ENCODE measurements at places on chromosomes 2 and 18. TPM values are rescaled to one million over a fixed set of nuclear protein-coding genes. Genes with fewer than 3 reads are reported as not detected.

LRATD1 gene
- total RNA-seq: not detected

GRCh38 chr18:2302628-2303516 is 268.4 kb downstream of the METTL4 start:
- no peak for DNase-seq
- no peak overlapping the region for H3K4me3 ChIP-seq
- no peaks in the 10 kb centered on the region for H3K4me1 ChIP-seq
- no peaks in the 10 kb centered on the region for H3K36me3 ChIP-seq
- H3K27me3 ChIP-seq: no peaks in the 10 kb centered on the region

ZNF385B gene
- total RNA-seq: not detected

- no peaks in the 10 kb centered on the region for H3K27me3 ChIP-seq
- H3K27ac ChIP-seq: no peak overlapping the region
- no peaks in the 10 kb centered on the region for H3K36me3 ChIP-seq
- no peak for DNase-seq
- H3K4me3 ChIP-seq: no peak overlapping the region
Observed at GRCh38 chr2:147133286-147133908, 711.4 kb upstream of the ACVR2A start.

HJURP gene
- total RNA-seq: 29.0 TPM

EML6 gene
- 133 TPM for total RNA-seq

L3MBTL4 gene
- 15.2 TPM for total RNA-seq

GRCh38 chr2:44360749-44361329 is 455 bp downstream of the PREPL start:
- peak overlapping the region; percentile 79 for H3K4me3 ChIP-seq
- H3K4me1 ChIP-seq: peaks cover 35% of the 10 kb centered on the region
- H3K36me3 ChIP-seq: no peaks in the 10 kb centered on the region

- DNase-seq: no peak
- no peak overlapping the region for H3K27ac ChIP-seq
- H3K4me3 ChIP-seq: no peak overlapping the region
- no peaks in the 10 kb centered on the region for H3K27me3 ChIP-seq
- H3K36me3 ChIP-seq: peaks cover 34% of the 10 kb centered on the region
- no peaks in the 10 kb centered on the region for H3K4me1 ChIP-seq
Observed at GRCh38 chr18:79489051-79489898, 93.5 kb downstream of the NFATC1 start.

DNA sequence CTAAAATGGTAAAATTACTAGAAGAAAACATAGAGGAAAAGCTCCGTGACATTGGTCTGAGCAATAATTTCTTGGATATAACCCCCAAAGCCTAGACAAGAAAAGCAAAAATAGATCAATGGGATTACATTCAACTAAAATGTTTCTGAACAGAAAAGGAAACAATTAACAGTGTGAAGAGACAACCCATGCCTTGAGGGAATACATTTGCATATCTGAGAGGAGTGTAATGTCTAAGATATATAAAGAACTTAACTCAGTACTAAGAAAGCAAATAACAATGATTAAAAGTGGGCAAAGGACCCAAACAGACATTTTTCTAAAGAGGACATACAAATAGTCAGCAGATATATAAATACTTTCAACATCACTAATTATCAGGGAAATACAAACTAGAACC is 206.2 kb downstream of the VAPA start:
- peaks cover 20% of the 10 kb centered on the region for H3K4me1 ChIP-seq
- no peaks in the 10 kb centered on the region for H3K27me3 ChIP-seq
- H3K27ac ChIP-seq: no peak overlapping the region
- no peaks in the 10 kb centered on the region for H3K36me3 ChIP-seq
- DNase-seq: peak; percentile 49
- no peak overlapping the region for H3K4me3 ChIP-seq

- 0 out of 2 replicates have a peak, but pooled peaks cover 13% of the 10 kb centered on the region for H3K36me3 ChIP-seq
- H3K4me3 ChIP-seq: no peak overlapping the region
- H3K27me3 ChIP-seq: no peaks in the 10 kb centered on the region
- no peak for DNase-seq
Observed at GRCh38 chr18:55523001-55523400, 65.0 kb downstream of the TCF4 start.

REG3A gene
- total RNA-seq: not detected

All from Karpas-422 (cell line).